ENCODE measurements at places on chromosomes 13 and 19.

- DNase-seq, result no peak
Measured at GRCh38 chr13:44415815-44416214, 42.2 kb downstream of the SERP2 start.

DNA sequence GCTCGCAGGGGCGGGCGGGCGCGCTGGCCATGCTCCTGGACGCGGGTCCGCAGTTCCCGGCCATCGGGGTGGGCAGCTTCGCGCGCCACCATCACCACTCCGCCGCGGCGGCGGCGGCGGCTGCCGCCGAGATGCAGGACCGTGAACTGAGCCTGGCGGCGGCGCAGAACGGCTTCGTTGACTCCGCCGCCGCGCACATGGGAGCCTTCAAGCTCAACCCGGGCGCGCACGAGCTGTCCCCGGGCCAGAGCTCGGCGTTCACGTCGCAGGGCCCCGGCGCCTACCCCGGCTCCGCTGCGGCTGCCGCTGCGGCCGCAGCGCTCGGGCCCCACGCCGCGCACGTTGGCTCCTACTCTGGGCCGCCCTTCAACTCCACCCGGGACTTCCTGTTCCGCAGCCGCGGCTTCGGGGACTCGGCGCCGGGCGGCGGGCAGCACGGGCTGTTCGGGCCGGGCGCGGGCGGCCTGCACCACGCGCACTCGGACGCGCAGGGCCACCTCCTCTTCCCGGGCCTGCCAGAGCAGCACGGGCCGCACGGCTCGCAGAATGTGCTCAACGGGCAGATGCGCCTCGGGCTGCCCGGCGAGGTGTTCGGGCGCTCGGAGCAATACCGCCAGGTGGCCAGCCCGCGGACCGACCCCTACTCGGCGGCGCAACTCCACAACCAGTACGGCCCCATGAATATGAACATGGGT lies 599 bp downstream of the ZIC2 start:
- no peak for DNase-seq

DNA sequence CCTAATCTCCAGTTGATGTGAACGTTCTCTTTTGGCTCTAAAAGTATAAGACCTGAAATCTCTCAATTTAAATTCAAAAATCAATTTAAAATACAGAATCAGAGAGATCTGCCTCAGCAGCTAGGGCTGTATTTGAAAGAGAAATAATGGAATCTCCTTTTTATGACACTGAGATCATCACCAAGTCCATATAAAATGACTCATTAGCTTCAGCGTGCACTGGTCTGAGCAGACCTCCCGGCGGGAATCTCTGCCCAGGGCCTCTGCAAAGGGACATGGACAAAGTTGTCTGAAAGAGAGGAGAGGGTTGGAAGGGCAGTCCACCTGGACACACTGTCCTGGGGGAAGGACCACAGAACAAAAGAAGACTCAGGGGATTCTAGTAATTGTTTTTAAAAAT lies 855.6 kb downstream of the EFNB2 start:
- DNase-seq, result no peak

DNA sequence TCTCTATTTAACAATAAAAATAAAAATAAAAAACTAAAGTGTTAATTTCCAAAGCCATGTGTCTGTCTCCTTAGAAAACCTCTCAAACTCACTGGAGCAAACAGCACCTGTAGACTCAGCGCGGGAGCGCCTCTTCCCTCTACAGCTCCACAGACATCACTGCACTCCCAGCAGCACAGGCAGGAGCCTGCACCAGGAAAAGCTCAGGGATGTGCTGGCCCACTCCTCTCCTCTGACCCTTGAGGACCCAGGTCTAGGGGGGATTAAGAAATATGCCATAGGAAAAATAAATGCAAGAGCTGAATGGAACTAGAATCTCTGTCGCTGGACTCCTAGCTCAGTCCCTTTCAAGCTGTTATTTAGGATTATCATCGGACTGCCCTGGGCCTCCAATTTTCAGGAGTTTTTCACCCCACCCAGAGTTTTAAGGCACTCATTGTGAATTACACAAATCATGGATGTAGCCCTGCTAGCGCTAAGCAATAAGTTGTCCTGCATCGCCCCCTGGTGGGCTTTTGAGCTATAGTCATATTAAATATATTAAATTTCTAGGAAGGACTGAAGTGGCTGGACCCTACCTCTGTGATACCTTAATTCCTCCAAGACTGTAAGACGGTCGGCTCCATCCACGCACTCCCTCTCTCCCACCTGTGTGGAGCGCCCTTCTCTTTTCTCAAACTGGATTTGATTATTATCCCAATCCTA lies 333.9 kb downstream of the UQCRFS1 start:
- peak; percentile 26 for DNase-seq

DNA sequence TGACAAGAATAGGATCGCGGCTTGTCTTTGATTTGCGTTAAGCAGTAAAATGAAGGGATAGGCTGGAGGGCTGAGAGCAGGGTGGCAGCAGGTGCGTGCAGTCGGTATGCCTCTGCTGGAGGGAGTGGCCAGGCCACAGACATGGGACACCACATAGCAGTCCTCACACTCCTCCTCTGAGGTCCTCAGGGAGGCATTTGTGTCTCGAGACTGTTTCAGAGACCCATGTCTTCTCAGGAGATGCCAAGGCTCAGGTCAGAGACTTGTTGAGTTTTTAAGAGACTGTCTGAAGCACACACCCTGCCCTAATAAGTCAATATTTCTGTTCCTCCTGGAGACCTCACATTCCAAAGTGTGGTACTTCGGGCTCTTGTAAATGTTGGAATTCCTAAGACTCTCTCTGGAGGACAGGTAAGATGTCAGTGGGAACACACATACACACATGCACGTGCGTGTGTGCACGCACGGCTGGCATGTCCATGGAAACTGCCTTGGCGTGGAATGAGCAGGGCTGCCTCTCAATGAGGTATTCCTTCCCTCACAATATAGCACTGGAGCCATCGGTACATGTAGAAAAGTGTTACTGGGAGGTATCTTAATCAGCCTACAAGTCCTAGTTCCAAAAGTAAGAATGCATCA lies 46.4 kb downstream of the COL4A2 start:
- DNase-seq, result no peak

GRCh38 chr13:75417012-75417384 lies 65.0 kb downstream of the TBC1D4 start:
- DNase-seq, result no peak

DNA sequence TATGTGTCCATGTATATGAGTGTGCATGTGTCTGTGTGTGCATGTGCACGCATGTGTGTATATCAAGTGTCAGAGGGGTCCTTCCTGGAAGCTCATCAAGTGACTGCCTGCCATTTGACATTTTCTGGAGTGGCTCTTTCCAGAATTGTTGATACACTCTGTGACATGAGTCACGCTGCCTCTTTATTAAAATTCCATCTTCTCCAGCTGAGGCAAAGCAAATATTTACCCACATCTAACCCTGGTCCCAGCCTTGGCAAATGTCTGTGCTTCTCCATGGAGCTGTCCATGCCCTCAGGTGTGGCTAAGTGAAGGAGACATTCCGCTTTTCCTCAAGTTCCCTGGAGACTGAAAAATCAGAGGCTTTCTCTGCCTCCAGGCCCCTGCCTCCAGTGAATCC lies 88.2 kb upstream of the MBNL2 start:
- DNase-seq, result no peak

DNA sequence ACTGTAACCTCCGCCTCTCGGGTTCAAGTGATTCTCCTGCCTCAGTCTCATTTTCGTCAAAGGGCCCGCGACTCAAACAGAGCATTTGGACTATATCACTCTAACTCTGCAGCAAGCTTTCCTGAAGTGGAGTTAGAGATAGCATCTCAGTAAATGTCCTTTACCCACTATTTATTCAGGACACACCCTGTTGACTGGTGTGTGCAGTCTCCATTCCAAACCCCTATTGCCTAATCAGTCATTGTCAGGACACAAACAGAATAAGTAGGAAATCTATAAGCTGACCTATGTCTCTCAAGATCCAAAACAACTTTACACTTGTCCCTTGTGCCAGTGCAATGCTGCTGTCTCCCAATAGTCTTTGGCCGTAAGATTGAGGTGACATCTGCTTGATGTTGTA lies 1.4 kb downstream of the ZNF222 start:
- no peak for DNase-seq

DNA sequence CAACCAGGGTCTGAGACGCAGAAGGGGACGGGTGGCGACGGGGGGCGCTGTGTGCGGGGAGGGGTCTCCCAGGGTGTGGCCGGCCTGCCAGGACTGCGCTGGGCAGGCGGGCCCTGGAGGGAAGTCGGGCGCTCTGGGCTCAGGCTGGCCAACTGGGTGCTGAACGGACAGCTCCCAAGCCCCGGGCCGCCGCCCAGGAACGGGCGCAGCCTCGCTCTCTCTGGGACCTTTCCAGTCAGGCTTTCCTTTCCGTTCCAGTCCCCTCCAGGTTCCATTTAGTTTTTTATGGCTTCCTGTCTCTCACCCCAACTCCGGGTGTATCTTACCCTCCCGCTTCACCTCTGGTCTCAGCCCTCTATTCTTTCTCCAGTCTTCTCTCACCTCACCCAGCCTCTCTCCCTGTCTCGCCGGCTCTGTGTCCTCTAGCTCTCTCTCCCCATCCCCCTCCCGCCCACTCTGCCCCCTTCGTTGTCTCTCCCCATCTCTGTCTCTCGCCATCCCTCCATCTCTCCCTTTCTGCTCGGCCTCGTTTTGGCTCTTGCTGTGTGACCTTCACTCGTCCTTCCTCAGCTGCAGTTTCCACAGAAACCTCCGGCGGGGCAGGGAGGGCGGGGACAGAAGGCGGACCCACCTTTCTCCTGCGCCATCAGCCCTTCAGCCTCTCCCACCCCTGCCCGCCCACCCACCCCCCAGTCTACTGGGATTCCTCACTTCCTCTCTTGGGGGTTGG lies 3.3 kb upstream of the ATP1A3 start:
- DNase-seq, result peak; percentile 20

DNA sequence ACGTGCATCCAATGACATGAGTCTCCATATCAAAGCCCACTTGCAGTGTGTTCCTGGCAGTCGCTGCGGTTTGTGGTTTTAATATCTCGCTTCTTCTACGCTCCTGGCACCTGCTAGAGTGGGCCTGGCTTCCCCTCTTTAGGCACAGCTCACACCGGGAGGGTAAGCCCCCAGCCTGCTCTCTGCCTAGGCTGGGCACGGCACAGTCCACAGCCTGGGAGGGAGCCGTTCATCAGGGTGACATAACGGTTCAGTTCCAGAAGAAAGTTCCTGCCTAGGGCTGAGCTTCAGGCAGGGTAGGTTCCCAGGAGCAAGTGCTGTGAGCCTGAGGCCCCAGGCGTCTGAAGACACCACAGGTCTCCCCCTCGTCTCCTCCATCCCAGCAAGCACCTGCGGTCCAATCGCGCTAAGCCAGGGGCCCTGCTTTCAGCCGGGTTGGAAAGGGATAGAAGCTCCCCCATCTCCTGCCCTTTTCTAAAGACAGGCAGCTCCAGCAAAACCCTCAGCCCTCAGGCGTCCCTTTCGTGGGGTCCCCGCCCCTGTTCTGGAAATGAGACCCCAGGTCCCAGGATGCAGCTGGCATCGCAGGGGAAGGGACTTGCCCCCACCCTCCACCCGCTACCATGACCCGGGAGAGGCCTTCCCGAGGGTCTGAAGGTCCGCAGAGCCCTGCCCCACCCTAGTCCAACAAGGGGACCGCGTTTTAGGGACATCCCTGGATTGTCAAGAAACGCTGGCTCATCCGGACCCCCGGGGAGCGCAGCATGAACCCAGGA lies 121.6 kb upstream of the ZNF507 start:
- no peak for DNase-seq

GRCh38 chr13:55576389-55576788 lies 1564.3 kb upstream of the PRR20A start:
- no peak for DNase-seq

- DNase-seq, result no peak
Measured at GRCh38 chr19:39828015-39828653, 5.8 kb downstream of the DYRK1B start.

DNA sequence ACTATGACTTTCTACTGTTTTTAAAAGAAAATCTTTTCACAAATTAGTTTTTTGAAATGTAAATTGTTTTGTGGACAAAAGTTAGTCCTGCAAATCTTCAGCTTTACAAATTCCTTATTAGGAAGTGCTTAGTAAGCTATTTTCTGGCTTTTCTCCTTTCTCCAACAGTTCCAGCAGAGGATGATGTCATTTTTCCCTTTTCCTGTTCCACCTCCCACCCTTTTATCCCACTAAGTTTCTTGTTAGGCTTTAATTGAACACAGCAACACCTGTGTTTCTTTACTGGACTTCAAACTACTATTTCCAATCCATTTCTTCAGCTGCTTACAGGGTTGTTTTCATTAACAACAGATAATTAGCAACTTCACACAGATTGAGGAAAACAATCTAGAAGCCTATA lies 389.2 kb downstream of the NDFIP2 start:
- no peak for DNase-seq

DNA sequence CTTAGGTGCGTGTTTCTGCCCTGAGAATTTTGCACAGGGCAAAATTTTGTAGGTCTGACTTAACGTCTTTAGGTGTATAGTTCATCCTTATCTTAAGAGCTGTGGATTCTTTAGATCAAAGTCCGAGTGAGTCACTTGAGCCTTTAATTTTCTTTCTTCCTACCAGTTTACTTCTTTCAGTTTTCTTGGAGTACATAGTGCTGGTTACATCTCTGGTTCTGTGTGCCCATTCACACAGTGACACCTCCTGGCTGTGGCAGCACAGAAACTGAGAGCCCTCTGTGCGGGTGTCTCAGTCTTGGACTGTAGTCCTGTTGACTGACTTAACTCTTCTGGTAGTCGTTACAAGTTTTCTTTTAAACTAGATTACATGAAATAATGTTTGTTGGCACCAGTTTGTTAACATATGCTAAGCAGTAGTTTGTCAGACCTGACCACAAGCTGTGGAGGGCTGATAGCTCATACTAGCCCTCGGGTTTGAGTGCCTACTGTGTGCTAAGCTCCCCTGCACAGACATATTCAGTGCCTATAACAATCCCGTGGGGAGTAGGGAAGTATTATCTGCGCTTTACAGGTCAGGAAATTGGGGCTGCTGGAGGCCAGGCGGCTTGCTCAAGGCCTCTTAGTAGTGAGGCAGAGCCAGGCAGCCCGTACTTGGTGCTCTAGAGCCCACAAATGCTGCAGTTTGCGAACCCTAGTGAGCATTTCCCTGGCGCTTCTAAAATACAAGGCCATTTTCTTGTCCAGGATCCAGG lies 1.6 kb downstream of the GATAD2A start:
- peak; percentile 27 for DNase-seq

- DNase-seq, result no peak
Measured at GRCh38 chr19:31015778-31016177, 333.5 kb downstream of the TSHZ3 start.

- DNase-seq, result no peak
Measured at GRCh38 chr19:49816590-49816989, 1.5 kb upstream of the MED25 start.

DNA sequence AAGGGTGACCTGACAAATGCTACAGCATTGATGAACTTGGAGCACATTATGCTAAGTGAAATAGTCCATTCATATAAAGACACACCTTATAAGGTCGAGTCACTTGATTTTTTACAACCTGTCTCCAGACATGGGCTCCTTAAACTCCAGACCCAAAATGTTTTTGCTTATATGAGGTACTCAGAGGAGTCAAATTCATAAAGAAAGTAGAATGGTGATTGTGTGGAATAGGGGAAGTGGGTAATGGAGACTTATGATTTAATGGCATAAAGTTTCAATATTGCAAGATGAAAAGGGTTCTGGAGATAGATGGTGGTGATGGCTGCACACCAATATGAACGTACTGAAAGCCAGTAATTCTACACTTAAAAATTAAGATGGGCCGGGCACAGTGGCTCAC lies 59.3 kb downstream of the ZNF627 start:
- DNase-seq, result no peak

- no peak for DNase-seq
Measured at GRCh38 chr13:93945621-93946020, 533.9 kb downstream of the DCT start.

Measured in stimulated activated CD4-positive, alpha-beta T cell treated with anti-CD3 and anti-CD28 coated beads, Interleukin-4, amount 100 ng/mL, for 48 hours (primary cell).